ENCODE measurements at places on chromosomes 2 and 18.

GRCh38 chr2:34523958-34524514 is 924.9 kb upstream of the FAM98A start:
- no peak for DNase-seq

DNA sequence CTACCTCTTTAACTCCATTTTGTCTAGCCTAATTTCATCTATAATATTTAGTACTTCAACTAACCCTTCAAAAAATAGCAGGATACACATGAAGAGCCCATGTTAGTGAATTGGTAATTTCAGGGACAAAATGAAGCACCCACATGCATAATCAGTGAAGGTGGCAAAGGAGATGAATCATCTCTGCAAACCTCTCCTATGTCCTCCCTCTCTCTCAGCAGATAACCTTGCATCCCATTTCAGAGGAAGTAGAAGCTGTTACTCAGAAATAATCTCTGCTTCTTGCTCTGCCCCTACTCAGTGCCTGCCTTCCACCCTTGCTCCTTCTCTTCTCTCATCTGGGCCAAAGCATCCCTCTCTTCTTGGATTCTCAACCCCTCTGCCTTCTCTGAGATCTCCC is 60.2 kb upstream of the CAVIN2 start:
- DNase-seq = no peak

DNA sequence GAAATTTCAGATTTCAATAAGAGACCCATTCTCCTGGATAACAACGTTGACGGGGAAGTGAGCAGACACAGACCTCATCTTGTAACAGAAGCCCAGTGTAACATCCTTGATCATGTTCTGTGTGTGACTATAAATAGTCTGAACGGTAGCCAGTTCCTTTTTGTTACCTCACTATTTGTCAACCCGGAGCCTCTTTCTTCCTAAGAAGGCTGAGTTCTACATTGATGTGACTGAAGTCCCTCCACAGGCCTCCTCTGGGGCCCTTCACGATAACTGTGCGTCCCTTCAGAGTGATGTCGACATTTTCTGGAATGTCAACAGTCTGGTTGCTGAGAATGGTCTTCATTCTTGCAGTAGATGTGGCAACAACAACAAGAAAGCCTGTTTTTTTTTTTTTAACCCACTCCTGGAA is 6.3 kb upstream of the PLEKHM3 start:
- DNase-seq = no peak

DNA sequence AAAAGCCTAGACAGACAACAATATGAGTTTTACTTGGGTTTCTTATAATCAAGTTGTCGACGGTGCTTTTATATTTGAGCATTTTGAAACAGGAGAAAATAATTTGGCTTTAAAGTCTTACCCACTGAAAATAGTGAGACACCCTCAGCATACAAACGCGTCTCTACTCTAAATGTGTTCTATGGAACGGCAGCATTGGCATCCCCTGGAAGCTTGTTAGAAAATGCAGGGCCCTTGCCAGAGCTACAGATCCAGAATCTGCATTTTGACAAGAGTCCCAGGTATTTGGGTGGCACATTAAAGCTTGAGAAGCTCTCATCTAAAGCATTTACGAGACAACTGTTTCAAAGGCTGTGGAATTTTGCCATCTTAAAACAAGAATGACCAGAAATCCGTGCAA is 163.5 kb downstream of the PID1 start:
- DNase-seq = no peak

- DNase-seq = no peak
These were observed 27.0 kb downstream of the PPM1B start for GRCh38 chr2:44195714-44196113.

- DNase-seq = no peak
These were observed 458.5 kb upstream of the ACVR2A start for GRCh38 chr2:147386284-147386683.

- DNase-seq = no peak
These were observed 120.1 kb upstream of the PKDCC start for GRCh38 chr2:41927581-41928264.

- peak; percentile 76 for DNase-seq
These were observed 7.3 kb upstream of the MTLN start for GRCh38 chr2:110219496-110220189.

GRCh38 chr2:54330926-54331835 is 75.2 kb upstream of the TSPYL6 start:
- no peak for DNase-seq

GRCh38 chr2:48320742-48321141 is 209.2 kb upstream of the STON1 start:
- DNase-seq = no peak

GRCh38 chr2:113078350-113078839 is 10.6 kb downstream of the IL1F10 start:
- DNase-seq = no peak

DNA sequence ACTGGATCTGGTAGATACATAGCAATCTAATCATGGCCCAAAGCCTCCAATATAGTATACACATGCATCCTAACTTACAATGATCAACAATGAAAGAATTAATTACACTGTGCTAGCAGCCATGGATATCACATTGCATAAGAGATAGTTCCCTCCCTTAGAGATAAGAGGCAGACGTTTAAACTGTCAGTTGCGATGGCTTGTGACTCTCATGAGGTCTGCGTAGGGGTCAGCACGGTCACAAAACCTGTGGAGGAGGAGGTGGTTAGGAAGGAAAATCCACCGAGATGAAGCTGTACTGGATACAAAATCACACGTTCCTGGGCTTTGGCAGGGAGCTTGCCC is 800 bp upstream of the RALB start:
- DNase-seq = no peak

- DNase-seq = no peak
These were observed 8.2 kb downstream of the LPIN1 start for GRCh38 chr2:11754700-11755015.

DNA sequence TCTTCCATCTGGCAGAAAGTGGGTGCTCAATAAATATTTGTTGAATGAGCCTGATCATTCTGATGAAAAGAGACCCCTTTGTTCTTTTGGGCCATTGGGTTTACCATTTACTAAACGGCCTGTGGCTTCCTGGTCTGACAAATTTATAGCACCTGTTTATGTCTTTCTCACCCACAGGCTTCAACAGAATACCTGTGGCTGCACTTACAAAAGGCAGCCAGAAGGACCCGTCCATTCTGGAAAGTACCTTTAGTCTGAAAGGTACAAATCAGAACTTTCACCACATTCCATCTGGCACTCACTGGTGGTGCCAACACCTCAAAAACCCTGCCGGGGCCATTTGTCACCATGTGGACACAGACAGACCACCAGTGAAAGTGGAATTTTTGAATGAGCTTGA is 167.5 kb downstream of the ETAA1 start:
- no peak for DNase-seq

Measured in astrocyte of the spinal cord (primary cell).